Endodermal cell (in vitro differentiated cells): ENCODE measurements at places on chromosomes 5 and 9. TPM values are rescaled to one million over a fixed set of nuclear protein-coding genes. Genes with fewer than 3 reads are reported as not detected.

GRCh38 chr5:141003031-141003430, 36.8 kb downstream of the PCDHAC2 start:
- no peak overlapping the region for H3K4me3 ChIP-seq
- H3K36me3 ChIP-seq = no peaks in the 10 kb centered on the region
- peaks cover 7% of the 10 kb centered on the region for H3K4me1 ChIP-seq

GRCh38 chr5:38536968-38537367, 19.5 kb downstream of the LIFR start:
- H3K4me1 ChIP-seq = peaks cover 16% of the 10 kb centered on the region
- H3K27ac ChIP-seq = no peak overlapping the region
- H3K4me3 ChIP-seq = no peak overlapping the region
- DNase-seq = no peak
- peaks cover 40% of the 10 kb centered on the region for H3K36me3 ChIP-seq
- no peaks in the 10 kb centered on the region for H3K27me3 ChIP-seq

The ADAMTS19 gene
- total RNA-seq = 26.7 to 36.4 TPM (median 34.6 TPM) in 3 replicates

The GADD45G gene
- 7.7 and 9.6 TPM in 2 replicates for total RNA-seq
